Stimulated activated CD8-positive, alpha-beta memory T cell treated with anti-CD3 and anti-CD28 coated beads, Interleukin-15, amount 100 ng/mL, for 48 hours (primary cell): ENCODE measurements at places on chromosomes 5 and 9.
A peak's percentile ranks its signal among the peaks of the same experiment; 100 is the strongest.

- no peak for DNase-seq
Measured at GRCh38 chr5:147303976-147304375, 69.2 kb downstream of the STK32A start.

GRCh38 chr5:135156715-135157404 is 122.8 kb upstream of the PITX1 start:
- no peak for DNase-seq

DNA sequence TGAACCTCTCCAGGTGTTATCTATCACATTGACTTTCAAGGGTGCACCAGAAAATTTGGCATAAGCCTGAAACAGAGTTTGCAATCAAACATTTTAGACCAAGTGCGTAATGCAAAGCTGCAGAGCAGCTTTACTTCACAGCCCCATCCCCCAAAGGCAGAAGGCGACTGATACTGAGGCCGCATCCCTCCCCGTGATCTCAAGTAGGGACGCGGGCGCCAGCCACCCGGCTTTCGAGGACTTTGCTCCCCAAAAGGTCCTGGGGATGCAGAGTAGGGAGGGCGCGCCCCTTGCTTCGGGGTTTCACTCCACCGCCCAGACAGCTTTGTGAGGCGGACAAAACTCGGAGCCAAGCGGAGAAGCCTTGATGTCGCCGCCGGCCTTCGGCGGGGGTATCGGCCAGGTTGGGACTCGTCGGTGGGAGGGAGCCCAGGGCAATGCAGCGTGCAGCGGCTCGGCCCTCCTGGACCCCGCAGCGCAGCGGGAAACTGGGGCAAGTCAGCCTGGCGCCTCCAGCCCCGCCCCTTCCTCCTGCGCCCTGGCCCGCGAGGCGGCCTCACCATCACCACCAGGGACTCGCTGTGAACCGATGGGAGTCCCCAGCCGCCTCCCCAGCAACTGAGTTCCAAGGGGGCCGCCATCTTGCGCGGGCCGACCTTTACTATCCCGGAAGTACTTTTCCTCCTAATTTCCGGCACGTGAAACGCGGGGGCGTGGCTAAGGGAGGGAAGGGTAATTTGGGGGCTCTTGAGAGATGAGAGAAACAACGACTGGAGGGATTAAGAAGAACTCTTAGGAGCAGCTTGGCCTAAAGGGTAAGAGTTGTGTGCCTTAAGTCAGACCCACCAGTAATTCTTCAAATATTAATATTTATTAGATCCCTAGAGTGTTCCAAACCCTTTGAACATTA is at the start of gene MTX3:
TSS of gene MTX3 (minus strand) at position 665 of the 910 bp plus-strand sequence. CDS start at position 641, 24 bp downstream.
- peak; percentile 84 for DNase-seq

- DNase-seq, result no peak
Measured at GRCh38 chr5:72434781-72435437, 72.3 kb downstream of the ZNF366 start.

DNA sequence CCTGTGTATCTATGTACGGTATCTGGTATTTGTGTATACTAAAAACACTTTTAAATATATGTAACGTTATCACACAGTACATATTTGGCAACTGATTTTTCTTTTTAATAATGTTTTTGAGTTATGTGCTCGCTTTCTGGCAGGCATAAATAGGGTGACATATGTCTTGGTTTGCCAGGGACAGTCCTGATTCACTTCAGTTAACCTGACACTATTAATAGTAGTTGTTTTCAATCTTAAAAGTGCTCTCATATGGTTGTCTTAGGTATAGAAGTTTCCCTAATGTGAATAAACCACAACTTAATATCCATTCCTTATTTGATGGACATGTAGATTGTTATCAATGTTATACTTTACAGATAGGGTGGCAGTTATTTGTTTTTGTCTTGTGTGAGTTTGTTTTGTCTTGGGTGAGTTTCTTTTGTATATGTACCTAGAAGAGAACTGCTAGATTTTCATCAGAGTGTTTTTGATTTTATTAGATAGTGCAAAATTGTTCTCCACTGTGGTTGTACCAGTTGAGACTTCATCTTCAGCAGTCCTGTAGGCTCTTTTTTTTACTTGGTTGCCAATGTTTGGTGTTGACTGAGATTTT is 7.9 kb downstream of the G3BP1 start:
- no peak for DNase-seq

DNA sequence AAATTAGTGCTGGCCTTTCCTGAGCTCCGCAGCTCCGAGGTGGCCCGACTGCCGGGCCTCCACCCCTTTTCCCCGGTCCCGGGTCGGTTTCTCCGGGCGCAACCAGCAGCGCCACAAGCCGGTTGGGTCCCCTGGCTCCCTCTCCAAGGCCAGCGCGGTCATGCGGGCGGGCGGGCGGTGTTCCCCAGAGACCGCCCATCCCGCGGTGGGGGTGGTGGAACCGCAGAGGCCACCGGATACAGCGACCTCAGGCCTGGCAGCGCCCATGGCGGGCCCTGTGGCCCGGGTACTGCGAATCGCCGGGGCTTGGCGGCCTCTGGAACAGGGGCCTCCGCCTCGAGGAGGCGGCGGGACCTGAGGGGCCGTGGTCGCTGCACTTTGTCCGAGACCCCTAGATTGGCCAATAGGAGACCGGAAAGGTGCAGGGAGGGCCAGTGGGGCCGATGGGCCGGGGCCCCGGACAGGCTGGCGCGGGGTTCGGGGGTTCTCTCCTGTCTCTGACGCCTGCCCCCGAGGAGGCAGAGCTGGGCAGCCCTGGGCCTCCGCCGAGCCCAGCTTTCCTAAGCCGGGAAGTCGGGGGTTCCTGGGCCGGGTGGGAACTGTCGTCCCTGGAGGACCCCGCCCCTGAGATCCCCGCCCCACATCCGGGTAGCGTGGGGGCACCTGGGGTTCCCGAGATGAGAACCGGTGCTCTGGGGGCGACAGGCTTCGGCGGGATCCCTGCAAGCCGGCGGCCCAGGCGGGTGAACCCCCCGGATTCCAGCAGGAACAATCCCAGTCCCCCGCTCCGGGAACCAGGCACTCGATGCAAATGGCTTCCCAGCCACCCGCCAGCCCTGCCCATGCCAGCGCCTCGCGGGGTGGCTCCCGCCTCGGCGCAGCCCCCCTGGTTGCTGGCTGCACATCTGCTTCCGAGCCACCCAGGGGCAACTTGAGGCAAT is 293.9 kb downstream of the ZSWIM6 start:
- DNase-seq, result peak; percentile 31

GRCh38 chr5:89313044-89313443 is 430.1 kb upstream of the MEF2C start:
- DNase-seq, result peak; percentile 0

DNA sequence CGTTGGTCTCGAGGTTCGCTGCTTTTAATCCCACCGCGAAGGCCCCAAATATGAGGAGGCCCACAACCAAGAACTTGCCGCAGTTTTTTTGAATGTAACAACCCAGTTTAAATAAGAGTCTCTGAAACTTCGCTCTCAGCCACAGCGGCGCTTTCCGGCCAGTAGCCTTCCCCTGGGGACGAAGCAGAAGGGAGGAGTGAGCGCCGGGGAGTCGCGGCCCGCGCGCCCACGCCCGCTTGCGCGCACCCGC is 10.4 kb downstream of the PTCH1 start:
- no peak for DNase-seq

DNA sequence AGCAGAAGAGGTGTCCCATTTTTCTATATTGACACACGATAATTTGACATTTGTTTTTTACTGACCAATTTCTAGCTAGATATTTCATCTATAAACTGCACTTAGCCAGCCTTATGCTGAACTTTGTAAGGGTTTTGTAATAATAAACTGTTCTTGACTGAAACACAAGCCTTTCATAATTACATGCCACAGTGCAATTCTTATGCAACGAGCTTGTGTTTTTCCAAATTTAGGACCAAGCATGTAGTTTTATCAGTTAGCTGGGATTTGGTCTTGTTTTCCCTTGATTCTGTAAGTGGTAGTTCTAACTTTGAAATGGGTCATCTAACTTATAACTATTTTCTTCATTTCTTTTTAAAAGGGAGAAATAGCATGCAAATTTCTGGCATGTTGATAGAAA is 1.3 kb upstream of the LURAP1L start:
- DNase-seq, result no peak

DNA sequence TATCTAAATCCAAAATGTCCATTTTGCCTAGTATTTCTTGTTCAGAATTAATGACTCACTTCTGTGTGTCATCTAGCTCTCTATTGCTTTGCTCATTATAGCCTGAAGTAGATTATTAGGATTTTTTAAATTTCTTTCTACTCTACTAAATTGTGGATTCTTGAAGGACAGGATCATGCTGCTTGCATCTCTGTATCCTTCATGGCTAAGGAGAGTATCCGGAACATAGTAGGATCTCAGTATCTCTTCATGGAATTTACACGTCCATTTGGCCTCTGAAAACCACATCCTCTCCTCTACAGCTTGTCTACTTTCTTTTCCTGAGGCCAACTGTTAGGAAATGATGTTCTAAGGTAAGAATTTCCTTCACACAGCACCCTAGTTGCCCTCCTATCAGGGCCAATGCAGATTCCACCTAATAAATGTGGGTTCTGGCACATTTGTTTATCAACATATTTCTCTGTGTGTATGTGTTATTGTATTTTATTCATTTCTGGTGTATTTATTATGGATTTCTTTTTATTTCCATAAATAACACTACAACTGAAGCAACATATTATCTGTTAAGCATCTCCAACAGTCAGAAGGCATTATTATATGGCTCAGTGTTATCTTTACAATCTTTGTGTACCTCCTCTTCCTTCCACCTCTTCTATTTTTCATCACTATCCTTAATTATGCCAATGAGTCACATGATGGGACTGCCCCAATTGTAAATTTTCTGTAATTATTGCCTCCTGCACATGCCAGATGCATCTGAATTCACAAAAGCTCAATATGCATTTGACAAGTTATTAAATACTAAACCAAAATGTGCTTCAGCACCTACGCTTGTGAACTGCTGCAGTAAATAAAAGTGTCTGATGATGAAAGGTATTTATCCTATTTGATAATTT is 557.8 kb upstream of the TLE4 start:
- no peak for DNase-seq

GRCh38 chr5:28473531-28474107 is 1435.2 kb upstream of the CDH9 start:
- no peak for DNase-seq

GRCh38 chr5:149400304-149400703 is 21.2 kb upstream of the IL17B start:
- DNase-seq, result no peak

GRCh38 chr9:101307051-101307450 is 77.8 kb downstream of the BAAT start:
- DNase-seq, result no peak
